Inflammatory macrophage treated with lipopolysaccharide for 4 hours (primary cell): ENCODE measurements at places on chromosomes 3 and 15.

DNA sequence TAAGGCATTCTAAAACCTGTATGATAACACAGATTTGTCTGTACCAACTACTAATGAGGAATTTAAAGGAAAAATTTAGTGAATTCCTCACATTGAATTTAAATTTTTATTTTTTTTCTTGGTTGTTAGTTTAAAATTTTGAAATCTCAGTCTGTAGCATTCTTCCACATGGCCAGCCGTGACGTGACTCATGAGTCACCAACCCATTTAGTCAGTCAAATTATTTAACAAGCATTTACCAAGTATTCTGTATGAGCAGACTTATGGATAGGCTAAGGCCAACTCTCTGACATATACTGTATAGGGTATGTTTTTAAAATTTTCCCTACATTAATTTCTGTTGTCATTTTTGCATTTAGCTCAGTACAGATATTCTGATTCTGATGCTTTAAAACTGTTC, 112.9 kb downstream of the CNTN4 start:
- no peak for DNase-seq

GRCh38 chr15:85870216-85871014, 75.7 kb upstream of the KLHL25 start:
- DNase-seq = no peak

DNA sequence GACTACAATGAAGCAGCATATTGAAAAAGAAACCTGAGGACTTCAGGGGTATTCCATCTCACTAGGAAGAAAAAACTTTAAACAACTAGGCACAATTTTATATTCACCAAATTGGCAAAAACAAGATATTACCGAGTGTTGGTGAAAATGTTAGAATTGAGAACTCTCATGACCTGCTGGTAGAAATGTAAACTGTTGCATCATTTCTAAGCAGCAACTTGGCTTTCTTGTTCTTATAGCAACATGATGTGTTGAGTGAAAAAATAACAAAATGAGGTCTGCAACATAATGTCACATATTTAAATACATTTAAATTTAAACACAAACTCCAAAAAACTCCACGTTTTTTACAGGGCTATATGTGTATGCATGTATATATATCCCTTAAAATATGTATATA, 59.0 kb upstream of the SPPL2A start:
- DNase-seq = no peak

DNA sequence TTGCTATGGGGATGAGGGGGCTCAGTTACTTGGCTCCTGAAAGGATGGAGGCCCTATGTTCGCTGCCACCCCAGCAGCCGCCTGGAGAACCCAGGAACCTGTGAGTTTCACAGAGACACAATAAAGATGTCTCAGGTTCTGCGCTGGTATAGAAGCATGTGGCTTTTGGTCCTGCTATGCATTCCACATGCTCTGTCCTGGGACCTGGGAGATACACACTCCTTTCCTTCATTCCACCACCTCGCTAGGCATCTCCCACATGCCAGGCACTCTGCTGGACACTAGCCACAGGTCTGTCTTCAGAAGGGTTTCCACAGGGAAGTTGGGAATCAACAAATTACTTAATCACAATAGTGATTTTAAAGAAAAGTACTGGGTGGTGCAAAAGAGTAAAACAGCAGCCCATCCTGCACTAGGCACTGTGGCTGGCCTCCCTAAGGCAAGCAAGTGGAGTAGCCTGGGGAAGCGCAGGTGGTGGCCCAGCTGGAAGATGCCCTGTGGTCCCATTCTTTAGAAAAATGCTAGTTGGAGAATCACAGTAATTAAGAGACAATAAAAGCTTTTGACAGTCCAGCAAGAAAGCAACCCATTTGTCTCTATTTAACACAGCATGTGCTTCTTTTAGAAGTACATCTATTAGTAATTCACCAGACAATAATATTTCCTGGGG, 408.9 kb upstream of the WNT5A start:
- DNase-seq = no peak

- DNase-seq = peak; percentile 58
These were observed 79.4 kb downstream of the SMAD3 start for GRCh38 chr15:67144609-67145311.

DNA sequence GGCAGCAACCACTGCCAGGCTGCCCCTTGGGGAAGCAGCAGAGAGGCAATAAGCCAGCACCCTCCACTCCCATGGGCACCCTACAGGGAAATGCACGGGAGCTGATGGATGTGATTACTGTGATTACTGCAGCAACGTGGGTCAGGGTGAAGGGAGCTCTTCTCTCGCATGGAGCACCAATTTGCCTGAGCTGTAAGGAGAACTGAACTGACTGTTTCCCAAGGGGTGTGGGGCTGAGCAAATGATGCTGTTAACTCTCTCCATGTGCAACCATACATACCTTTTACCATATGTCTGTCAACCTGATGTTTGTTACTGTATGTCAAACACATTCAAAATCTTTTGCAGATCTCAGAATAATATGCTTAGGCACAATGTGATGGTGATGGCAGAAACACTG, 680.6 kb downstream of the SQOR start:
- no peak for DNase-seq

DNA sequence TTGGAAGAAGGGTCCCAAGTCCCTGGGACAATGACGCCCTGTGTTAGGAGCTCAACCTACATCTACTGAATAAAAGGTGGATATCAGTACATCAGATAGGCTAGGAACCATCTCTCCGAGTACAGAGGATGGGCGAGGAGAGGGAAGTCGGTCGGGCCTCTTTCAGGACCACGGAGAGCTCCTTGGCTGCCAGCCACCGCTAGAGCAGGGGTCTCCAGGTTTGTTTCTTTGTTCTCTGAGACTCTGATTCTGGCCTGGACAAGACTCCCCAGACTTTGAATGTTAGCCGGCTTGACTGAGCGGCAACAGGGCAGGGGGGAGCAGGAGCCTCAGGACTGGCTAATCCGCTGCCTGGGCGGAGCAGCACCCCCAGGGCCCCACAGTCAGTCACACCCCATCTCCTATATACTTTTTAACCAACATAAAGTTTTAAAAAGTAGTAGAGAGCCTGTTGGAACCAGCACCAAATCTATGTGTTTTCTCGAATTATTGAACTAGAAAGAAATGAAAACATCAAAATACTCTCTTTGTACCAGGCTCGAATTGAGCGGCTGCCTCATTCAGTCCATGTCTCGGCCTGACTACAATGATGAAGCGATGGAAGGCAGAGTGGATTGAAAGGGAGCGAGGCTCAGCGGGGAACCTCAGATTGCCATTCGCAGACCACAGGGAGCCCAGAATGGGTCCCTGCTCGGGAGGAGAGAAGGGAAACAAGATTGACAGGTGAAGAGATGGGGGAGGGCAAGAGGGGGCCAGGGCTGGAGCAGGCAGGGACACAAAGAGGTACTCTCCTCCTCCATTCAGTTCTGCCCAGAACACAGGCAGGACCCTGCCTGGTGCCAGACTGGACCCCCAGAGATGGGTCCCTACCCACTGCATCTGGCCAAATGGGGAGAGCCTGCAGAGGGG, 131.6 kb downstream of the TPRA1 start:
- DNase-seq = no peak

GRCh38 chr3:120853416-120853815, 54.6 kb upstream of the STXBP5L start:
- DNase-seq = no peak

GRCh38 chr3:127839099-127839498, 16.8 kb upstream of the MGLL start:
- DNase-seq = no peak

DNA sequence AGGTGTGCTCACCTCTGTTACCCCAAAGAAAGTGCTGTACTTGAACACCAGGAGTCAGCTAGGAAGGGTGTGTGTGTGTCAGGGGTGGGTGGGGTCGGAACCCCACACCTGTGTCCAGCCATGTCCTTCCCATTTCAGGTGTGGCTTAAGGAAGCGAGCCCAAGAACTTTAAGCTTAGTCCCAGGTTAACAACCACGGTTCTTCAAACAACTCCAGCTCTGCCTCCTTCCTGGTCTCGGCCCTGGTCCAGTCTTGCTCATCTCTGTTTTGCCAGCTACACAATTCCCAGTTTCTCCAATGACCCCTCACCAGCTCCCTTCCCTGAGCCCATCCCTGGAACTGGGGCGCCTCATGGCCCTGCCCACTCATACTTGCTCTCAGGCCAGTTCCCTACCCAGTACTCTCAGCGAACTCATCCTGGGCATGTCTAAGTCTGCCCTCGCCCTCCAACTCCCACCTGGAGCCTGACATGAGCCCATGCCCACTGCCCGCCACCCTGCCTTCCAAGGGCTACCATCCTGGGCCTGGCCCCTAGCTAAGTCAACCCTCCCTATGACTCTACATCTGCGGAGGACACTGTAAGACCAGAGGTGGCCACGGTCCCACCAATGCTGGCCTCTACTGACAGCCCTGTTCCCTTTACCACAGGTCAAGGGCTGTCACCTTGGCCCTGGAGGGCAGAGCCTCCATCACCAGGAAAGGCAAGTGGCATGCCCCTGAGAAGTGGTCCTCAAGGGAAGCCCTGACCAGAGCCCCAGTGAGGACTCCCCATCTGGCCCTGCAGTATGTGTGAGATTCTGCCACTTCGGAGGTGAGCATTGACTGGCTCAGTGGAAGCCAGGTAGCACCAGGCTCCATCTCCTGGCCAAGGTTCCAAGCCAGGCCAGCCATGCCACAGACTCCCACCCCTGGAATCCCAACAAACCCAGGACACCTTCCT, 9.2 kb downstream of the POC1A start:
- DNase-seq = no peak

DNA sequence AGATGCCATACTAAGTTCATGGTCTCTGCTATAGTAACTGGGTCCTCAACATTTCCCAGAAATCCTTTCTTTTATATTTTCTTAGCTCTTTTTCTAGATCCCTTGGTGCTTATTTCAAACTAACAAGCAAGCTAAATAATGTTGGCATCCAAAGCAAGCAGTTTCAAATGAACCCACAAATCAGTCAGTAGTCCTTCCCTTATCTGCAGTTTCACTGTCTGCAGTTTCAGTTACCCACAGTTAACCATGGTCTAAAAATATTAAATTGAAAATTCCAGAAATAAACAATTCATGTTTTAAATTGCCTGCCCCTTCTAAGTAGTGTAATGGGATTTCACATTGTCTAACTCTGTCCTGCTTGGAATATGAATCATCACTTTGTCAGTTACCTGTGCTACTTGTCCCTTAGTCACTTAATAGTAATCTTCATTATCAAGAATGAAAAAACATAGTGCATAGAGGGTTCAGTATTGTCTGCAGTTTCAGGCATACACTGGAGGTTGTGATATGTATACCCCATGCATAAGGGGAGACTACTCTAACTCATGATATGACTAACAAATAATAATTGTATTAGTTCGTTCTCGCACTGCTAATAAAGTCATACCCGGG, 633.7 kb downstream of the MECOM start:
- DNase-seq = no peak

- DNase-seq = no peak
These were observed 5.3 kb downstream of the RPL22L1 start for GRCh38 chr3:170864525-170865208.

DNA sequence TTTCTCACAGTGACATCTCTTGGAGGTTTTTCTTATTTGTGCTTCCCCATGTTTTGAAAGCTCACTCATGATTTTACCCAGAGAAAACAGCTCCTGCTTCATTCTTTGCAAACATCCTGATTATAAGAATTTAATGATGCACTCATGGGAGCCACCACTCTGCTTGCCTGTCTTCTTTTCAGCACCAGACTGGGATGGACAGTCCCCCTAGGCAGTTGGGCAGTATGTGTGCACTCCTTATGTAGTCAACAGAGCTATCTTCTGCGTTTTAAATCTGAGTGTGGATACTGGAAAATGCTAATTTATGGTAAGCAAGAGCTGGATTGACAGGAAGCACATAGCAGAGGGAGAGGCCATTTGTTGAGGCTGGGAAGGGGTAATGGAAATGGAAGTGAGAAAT, 276.1 kb downstream of the AGBL1 start:
- no peak for DNase-seq

DNA sequence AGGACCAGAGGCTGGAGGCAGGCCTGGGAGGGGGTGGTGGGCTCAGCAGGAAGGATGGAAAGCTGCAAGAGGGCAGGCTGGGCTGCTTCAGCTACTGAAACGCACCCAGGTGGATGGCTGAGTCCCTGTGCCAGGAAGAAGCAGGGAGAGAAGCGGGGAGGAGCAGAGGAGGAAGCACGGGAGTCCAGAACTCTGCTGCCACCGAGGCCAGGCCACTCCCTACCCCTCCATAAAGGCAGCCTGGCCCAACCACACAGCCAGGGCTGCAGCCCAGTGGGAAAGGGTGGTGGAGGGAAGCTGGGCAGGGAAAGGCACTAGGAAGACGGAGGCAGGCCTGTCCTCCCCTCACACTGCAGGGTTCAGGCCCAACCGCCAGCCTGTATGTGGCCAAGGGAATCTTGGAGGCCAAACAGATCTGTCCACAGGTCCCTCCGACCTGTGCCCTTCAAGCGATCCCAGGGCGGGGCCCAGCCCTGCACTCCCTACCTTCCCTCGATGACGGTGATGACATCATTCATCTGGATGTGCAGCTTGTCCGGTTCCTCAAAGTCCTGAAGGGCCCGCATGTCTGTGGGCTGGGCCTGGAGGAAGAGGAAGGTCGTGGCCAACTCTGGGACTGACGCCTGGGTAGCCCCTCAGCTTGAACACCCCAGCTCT, 30.5 kb downstream of the TNK2 start:
- DNase-seq = peak; percentile 29

DNA sequence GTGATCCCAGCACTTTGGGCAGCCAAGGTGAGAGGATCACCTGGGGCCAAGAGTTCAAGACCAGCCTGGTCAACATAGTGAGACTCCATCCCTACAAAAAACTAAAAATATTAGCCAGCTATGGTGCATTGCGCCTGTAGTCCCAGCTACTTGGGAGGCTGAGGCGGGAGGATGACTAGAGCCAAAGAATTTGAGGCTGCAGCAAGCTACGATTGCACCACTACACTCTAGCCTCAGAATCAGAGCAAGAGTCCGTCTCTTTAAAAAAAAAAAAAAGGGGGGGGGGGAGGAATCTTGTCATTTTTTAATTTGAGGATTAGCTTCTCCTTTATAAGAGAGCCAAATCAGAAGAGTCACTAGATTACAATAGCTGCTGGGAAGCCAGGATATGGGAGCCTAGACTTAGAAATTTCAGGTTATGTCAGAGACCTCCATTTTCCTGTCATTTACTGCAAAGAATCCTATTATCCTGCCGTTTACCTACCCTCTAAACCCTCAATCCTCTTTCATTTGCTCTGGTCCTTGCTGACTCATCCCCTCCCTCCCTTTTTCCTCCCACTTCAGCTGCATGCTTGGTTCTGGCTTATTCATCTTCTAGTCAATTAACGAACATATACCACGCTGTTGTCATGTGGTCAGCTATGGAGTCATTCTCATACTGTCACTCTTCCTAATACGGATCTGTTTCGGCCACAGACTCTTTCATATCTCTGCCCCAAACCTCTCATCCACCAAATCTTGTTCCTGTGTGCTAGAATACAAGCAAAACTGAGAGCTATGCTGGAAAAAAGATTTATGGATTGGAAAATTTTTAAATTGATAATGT, 83.8 kb upstream of the PPIB start:
- DNase-seq = peak; percentile 90

DNA sequence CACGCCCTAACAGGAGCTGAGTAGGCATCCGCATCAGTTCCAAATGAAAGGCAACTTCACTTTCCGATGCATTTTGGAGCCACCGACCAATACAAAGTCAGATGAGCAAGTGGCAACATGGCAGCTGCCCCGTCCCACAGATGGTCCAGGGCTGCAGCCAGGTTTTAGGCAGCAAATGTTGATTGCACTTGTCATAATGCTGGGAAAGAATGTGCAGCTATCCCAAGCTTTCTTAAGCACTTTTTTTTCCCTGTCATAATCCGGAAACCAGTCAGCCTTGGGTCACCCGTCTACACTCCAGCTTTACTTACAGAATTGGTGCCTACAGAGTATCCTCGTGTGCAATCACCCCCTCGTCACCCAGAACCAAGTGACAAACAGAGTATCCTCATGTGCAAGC, 147.7 kb downstream of the CHSY1 start:
- no peak for DNase-seq
